ENCODE measurements at places on chromosomes 4 and X. TPM values are rescaled to one million over a fixed set of nuclear protein-coding genes. Genes with fewer than 3 reads are reported as not detected.

The ARHGAP24 gene
- total RNA-seq = 1.8 TPM

DNA sequence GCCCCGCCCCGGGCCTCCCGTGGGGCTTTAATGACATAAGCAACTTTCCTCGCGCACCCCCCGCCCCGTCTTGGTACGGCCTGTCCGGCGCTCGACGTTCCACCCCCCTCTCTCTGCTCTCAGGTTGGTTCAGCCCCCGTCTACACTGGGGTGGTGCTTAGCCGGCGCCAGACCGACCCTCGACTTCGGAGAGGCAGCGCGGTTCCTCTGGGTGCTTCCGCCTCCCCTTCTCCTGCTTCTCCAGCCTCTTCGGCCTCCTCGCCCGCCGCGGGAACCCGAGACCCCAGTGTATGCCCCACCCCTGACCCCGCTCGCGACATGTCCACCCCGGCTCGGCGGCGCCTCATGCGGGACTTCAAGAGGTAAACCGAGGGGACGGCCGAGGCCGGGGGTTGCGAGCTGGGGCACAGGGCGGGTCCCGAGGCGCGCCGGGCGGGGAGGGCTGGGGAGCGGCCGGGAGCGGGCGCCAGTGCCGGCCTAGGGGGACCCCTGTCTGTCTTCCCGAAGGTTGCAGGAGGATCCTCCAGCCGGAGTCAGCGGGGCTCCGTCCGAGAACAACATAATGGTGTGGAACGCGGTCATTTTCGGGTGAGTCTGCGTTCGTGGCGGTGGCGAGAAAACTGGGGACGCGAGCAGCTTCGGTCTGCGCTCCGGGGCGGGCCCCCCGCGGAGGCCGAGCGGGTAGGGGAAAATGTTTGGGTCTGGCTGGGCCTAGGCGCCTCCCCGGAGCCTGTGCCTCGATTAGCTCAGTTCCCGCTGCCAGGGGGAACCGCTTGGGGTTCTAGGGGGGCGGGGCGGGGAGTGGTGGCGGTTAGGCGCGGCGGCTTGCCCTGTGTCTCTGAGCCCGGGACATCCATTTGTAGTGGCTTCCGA, at the start of gene UBE2A:
Gene UBE2A, plus strand, starts transcription at position 170 of the 873 bp plus-strand sequence. Its CDS starts 149 bp downstream, at position 319.
- peak within 1 kb of the TSS; percentile 84 for H3K27ac ChIP-seq
- H3K27me3 ChIP-seq = no peaks in the 10 kb centered on the region
- DNase-seq = peak; percentile 86
- peaks cover 4% of the 10 kb centered on the region for H3K4me1 ChIP-seq
- H3K4me3 ChIP-seq = peak within 1 kb of the TSS; percentile 62
- H3K36me3 ChIP-seq = peaks cover 8% of the 10 kb centered on the region

GRCh38 chr4:148059617-148060180, 327.8 kb downstream of the ARHGAP10 start:
- H3K27ac ChIP-seq = peak overlapping the region; percentile 85
- H3K4me1 ChIP-seq = peaks cover 58% of the 10 kb centered on the region
- no peak overlapping the region for H3K4me3 ChIP-seq
- DNase-seq = no peak
- H3K27me3 ChIP-seq = no peaks in the 10 kb centered on the region

- no peaks in the 10 kb centered on the region for H3K36me3 ChIP-seq
- DNase-seq = no peak
- no peaks in the 10 kb centered on the region for H3K27me3 ChIP-seq
- no peaks in the 10 kb centered on the region for H3K4me1 ChIP-seq
- no peak overlapping the region for H3K27ac ChIP-seq
These were observed 71.5 kb downstream of the TMEM47 start for GRCh38 chrX:34585561-34585960.

GRCh38 chr4:110619463-110620247, 3.2 kb downstream of the PITX2 start:
- no peak for DNase-seq
- no peak overlapping the region for H3K4me3 ChIP-seq
- H3K27ac ChIP-seq = no peak overlapping the region

GRCh38 chr4:77921701-77922100, 59.1 kb downstream of the MRPL1 start:
- no peaks in the 10 kb centered on the region for H3K36me3 ChIP-seq
- H3K4me1 ChIP-seq = peaks cover 15% of the 10 kb centered on the region
- no peak for DNase-seq

- H3K4me1 ChIP-seq = no peaks in the 10 kb centered on the region
- no peaks in the 10 kb centered on the region for H3K36me3 ChIP-seq
- H3K27me3 ChIP-seq = no peaks in the 10 kb centered on the region
- no peak for DNase-seq
- no peak overlapping the region for H3K27ac ChIP-seq
These were observed 262.9 kb upstream of the IL1RAPL1 start for GRCh38 chrX:28324321-28324721.

DNA sequence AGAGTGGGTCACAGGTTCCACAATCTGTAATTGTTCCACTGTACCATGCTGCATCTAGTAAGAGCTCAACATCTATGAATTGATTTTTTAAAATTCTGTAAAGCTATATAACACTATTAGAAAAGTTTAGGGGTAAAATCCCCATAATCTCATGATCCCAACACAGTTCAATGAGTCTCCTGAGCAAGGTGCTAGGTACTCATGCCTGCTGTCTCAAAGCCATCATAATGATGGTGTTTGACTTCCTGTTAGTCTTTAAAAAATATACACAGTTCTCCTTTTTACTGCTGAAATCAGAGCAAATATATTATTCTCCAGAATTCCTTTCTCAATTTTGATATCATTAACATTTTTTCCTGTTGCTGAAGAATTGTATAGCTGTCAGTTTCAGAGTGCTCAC, 55.9 kb downstream of the SH3BGRL start:
- no peaks in the 10 kb centered on the region for H3K4me1 ChIP-seq
- no peaks in the 10 kb centered on the region for H3K36me3 ChIP-seq
- DNase-seq = no peak
- H3K27me3 ChIP-seq = no peaks in the 10 kb centered on the region
- no peak overlapping the region for H3K4me3 ChIP-seq
- H3K27ac ChIP-seq = no peak overlapping the region

DNA sequence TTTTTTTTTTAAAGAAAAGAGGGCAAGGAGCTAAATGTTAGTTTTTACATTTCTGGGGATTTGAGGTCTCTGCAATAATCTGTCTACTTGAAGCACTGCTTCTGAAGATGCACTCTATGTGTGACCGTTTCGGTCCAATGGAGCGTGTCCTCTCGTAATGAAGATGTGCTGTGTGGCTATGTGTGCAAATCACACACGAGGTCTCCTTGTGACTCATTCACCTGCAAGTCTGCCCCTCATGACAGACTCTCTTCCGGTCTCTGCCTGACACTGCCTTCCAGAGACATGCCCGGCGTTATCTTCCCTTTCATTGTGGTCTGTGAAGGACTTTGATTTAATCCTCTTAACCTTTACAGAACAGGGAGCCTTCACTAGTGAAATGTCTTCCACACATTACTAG, 84.3 kb downstream of the TRAM1L1 start:
- no peak for DNase-seq
- no peaks in the 10 kb centered on the region for H3K36me3 ChIP-seq
- H3K27me3 ChIP-seq = no peaks in the 10 kb centered on the region
- H3K4me1 ChIP-seq = no peaks in the 10 kb centered on the region
- no peak overlapping the region for H3K27ac ChIP-seq

DNA sequence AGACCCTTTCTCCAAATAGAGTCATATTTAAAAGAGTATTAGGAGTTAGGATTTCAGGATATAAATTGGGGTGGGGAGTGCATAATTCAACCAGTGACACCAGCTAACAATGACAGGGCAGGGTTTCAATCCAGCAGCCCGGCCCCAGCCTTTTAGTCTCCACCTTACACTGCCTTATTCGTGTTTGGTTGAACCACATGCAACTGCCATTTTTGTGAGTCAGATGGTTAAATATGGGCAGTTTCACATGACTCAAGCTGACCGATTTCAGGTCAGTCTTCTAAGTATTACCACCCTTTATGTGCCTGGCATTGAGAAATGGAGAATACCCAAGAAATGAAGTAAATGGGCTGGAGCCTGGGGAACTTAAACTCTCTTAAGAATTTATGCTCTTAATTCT, 102.8 kb downstream of the STOX2 start:
- H3K4me3 ChIP-seq = no peak overlapping the region
- H3K4me1 ChIP-seq = no peaks in the 10 kb centered on the region
- H3K36me3 ChIP-seq = no peaks in the 10 kb centered on the region

The SYP gene
- total RNA-seq = 0.66 TPM

DNA sequence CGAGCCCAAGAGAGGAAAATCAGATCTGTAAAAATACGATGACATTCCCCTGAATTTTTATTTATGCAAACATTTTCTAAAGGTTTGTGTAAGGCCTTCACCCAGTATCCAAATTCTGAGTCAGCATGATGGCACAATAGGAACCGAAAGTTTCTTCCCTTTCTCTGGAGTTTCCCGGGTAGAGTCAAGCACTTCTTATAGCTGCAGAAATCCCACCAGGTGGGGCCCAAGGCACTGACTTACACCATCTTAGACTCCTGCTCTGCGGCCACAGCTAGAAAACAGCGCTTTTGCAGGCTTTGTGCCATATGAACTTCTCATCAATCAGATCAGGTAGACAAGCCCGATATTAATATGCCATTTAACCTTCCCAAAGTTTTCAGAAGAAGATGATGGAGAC, 13.4 kb downstream of the LEF1 start:
- no peak overlapping the region for H3K4me3 ChIP-seq
- H3K27ac ChIP-seq = peak overlapping the region; percentile 22
- no peak for DNase-seq
- peaks cover 98% of the 10 kb centered on the region for H3K4me1 ChIP-seq
- H3K27me3 ChIP-seq = no peaks in the 10 kb centered on the region

The MAB21L2 gene
- total RNA-seq = not detected

The FGFR3 gene
- 0.90 TPM for total RNA-seq

DNA sequence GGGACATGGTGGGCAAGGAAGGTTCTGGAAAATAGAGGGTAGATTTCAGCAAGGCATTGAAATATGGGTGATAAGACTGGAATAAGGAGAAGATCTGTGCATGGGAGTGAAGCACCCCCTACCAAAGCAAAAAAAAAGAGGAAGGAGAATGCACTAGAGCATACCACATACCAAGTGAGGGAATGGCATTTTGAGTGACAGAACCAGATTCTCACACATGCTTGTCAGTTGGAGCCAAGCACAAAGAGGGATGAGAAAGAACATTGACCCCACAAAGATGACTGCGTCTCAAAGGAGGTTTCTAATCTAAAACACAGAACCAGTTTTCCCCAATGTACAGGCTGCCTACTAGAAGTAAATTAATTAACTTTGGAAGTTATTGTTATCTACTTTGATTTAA, 140.3 kb upstream of the SMAD1 start:
- no peaks in the 10 kb centered on the region for H3K36me3 ChIP-seq
- DNase-seq = no peak
- no peak overlapping the region for H3K4me3 ChIP-seq
- no peak overlapping the region for H3K27ac ChIP-seq

The TNMD gene
- total RNA-seq = not detected

DNA sequence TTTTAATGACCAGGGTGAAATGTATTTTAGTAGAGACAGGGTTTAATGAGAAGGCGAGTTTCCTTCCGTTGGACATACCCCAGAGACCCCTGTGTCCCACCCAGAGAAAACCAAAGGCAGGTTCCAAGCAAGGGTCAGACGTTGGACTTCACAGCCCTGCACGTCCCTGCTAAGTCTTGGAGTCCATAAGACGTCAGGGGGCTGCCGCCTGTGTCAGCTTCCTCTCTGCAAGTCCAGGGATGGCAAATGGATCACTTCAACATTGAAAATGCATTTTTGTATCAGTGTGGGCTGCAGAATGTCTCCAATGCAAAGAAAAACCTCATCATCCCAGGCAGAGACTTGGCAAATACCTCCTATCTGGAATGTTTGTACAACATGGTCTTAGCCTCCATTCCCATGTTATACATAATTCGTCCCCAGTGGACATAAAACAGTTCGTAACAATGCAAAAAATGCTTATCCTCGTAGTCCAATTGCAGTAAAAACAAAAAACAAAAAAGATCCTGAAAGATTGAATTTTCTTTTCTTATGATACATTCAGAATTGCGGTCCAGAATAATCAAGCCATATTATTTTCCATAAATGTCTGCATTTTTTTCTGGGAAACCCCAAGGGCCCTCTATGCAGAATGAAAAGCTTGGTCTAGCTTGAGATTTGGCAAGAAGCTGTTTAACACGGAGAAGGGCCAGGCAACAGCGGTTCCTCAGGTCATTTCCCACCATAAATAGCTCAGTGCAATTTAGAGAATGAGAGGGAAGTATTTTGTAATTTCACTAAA, 190.9 kb downstream of the SHOX start:
- no peak for DNase-seq
- H3K36me3 ChIP-seq = no peaks in the 10 kb centered on the region
- H3K27me3 ChIP-seq = no peaks in the 10 kb centered on the region
- no peaks in the 10 kb centered on the region for H3K4me1 ChIP-seq

- no peak overlapping the region for H3K4me3 ChIP-seq
- H3K36me3 ChIP-seq = no peaks in the 10 kb centered on the region
- H3K4me1 ChIP-seq = peaks cover 2% of the 10 kb centered on the region
- no peaks in the 10 kb centered on the region for H3K27me3 ChIP-seq
- DNase-seq = no peak
These were observed 99.0 kb downstream of the PHKA2 start for GRCh38 chrX:18884916-18885315.
